ENCODE measurements at places on chromosomes 13 and 19. TPM values are rescaled to one million over a fixed set of nuclear protein-coding genes. Genes with fewer than 3 reads are reported as not detected.

Gene LSM7
- total RNA-seq, result 49.1 TPM

Gene GIPR
- 0.52 TPM for total RNA-seq

Gene MAB21L1
- 8.4 TPM for total RNA-seq

Gene ZNF83
- total RNA-seq, result 29.2 TPM

Gene RFPL4A
- 0.52 TPM for total RNA-seq

Gene SHISA7
- total RNA-seq, result not detected

Gene PSG1
- not detected for total RNA-seq

Gene KCNRG
- total RNA-seq, result 2.1 TPM

Gene ZNF555
- total RNA-seq, result 15.7 TPM

Gene UNC13A
- total RNA-seq, result not detected
